HCT116 (cell line): ENCODE measurements at places on chromosomes 1 and 21.

DNA sequence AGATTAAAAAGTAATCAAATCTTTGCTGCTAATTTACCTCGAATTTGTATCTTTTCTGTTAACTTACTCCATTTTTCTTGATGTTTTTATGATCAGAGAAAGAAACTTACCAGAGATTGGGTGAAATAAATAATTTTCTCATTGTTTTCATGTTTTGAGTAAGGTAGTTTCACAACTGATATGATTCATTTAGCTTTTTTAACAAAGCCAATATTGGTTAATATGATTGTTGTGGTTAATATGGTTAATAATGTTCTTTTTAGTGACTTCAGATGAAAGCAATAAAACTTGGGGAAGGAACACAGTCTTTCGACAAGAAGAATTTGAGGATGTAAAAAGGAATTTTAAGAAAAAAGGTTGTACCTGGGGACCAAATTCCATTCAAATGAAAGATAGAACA lies 48.1 kb downstream of the MAP3K21 start:
- no peak for DNase-seq

DNA sequence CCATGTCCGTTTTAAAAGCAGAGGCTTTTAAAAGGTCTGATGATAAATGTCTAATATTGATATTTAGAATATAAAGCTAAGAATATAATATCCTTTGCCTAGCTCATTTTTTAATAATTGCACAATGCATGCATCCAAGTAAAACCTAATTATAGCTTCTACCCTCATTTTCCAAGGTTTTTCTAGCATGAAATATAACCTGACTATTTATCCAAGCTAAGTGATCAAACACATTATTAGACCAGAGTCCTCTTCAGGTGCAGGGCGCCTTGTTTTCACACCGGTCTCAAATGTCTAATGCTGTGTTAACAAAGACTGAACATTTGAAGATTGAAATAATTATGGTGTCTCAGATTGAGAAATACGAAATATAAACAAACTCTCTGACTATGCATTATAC lies 648.9 kb upstream of the CXADR start:
- DNase-seq: no peak

DNA sequence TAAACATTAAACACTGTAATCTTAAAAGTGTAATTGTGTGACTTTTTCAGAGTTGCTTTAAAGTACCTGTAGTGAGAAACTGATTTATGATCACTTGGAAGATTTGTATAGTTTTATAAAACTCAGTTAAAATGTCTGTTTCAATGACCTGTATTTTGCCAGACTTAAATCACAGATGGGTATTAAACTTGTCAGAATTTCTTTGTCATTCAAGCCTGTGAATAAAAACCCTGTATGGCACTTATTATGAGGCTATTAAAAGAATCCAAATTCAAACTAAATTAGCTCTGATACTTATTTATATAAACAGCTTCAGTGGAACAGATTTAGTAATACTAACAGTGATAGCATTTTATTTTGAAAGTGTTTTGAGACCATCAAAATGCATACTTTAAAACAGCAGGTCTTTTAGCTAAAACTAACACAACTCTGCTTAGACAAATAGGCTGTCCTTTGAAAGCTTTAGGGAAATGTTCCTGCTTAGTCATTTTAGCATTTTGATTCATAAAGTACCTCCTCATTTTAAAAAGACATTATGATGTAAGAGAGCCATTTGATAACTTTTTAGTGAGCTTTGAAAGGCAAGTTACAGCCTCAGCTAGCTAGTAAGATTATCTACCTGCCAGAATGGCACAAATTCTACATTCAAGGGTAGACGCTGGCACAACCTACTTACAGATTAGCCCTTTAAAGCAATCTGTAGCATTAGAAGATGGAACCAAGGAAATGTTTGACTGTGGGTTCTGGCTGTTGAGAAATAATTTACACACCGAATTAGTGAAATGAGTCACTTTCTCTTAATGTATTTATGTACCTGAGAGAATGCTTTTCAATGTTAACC lies 9.4 kb downstream of the SOD1 start:
- DNase-seq: no peak

DNA sequence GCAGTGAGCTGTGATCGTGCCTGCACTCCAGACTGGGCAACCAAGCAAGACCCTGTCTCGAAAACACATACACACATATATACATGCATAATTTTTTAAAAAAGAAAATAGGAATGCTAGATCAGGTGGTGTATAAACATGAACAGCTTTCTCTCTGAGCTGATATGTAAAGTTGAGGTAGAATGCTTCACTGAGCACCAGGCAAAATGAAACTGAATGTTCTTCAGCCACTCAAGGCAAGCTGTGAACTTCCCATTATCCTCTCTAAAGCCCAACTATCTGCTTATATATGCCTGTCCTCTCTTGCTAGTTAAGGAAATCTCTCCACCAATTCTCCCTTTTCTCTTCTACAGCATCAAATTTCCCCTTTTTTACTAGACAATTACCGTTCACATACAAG lies 93.0 kb downstream of the NUF2 start:
- DNase-seq: no peak

DNA sequence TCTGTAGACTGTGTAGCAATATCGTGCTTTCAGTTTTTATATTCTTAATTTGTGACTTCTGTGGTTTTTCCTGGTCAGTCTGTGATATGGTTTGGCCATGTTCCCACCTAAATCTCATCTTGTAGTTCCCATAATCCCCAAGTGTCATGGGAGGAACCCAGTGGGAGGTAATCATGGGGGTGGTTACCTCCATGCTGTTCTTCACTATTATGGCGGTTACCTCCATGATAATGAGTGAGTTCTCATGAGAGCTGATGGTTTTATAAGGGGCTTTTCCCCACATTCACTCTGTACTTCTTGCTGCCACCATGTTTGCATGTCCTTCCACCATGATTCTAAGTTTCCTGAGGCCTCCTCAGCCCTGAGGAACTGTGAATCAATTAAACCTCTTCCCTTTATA lies 169.8 kb downstream of the LEPR start:
- DNase-seq: no peak

GRCh38 chr1:94090761-94091160 lies 30.2 kb downstream of the ABCA4 start:
- no peak for DNase-seq

DNA sequence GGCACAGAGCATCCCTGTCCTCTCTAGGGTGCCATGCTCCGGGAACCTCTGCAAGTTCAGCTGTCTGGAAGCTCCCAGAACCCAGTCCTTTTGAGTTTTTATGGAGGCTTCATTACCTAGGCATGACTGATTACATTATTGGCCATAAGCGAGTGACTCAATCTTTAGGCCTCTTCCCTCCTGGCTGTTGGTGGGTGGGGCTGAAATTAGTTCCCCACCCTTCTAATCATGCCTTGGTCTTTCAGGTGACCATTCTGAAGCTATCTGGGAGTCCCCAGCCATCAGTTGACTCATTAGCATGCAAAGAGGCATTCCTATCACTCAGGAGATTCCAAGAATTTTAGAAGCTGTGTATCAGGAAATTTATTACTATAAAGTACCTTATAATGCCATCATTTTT lies 46.6 kb downstream of the WLS start:
- no peak for DNase-seq
